ENCODE measurements at places on chromosomes 16 and 17.

DNA sequence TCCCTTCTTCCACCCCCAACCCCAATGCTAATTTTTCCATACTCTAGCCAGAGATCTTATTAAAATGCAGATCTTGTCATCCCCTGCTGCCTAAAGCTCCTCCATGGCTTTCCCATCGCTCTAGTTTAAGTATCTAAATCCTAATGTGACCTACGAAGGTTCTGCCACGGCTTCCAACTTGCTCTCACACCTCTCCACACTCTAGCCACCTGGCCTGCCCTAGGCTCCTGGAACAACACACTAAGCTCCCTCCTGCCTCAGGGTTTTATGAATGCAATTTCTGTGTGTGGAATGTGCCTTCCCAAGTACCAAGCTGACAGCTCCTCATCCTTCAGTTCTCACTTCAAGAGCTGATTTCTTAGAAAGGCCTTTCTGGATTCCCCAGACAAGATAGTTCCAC is 16.6 kb downstream of the NXPH3 start:
- no peak for DNase-seq

GRCh38 chr17:11506635-11507034 is 91.6 kb upstream of the DNAH9 start:
- DNase-seq, result no peak

DNA sequence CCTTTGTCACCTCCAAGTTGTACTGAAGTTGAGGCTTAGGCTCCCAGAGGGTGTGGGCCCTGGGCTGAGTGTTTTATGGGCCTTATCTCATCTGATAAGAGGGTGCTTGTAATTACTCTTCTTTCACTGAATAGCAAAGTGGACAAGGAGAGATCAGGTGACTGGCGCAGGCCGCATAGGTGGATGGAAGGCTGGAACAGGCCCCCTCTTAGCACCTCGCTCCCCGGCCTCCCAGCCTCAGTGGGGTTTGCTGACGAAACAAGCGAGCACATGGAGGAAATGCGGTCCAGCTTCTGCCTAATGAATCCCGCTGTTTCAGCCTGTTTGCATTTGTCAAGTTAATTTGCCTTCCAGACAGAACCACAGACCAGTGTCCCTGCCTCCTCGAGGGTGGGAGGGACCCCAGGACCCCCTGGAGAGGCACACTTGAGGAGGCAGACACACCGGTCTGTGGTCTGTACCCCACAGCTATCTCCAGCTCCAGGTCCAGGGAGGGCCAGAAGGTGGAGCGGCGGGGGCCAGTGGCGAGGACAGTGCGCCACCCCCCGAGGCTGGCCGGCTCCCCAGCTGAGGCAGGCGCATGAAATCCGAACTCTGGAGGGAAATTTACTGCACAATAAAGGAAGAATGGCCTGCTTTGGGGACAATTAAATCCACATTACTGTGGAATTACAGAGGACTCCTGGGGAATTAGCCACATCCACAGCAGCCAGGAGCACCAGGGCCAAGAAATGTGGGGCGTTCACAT is 123.4 kb downstream of the NTN1 start:
- DNase-seq, result no peak

DNA sequence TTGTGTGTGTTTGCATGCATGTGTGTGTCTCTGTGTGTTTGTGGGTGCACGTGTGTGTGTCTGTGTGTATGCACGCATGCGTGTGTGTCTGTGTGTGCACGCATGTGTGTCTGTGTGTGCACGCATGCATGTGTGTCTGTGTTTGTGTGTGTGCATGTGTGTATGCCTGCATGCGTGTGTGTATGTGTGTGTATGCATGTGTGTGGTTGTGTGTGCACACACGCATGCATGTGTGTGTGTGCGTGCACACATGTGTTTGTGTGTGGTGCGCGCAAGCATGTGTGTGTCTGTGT is 239.9 kb upstream of the TNRC6C start:
- no peak for DNase-seq

GRCh38 chr17:48738803-48739526 is 10.4 kb upstream of the HOXB13 start:
- no peak for DNase-seq

- no peak for DNase-seq
Measured at GRCh38 chr16:65124596-65124995, 2.7 kb upstream of the CDH11 start.

DNA sequence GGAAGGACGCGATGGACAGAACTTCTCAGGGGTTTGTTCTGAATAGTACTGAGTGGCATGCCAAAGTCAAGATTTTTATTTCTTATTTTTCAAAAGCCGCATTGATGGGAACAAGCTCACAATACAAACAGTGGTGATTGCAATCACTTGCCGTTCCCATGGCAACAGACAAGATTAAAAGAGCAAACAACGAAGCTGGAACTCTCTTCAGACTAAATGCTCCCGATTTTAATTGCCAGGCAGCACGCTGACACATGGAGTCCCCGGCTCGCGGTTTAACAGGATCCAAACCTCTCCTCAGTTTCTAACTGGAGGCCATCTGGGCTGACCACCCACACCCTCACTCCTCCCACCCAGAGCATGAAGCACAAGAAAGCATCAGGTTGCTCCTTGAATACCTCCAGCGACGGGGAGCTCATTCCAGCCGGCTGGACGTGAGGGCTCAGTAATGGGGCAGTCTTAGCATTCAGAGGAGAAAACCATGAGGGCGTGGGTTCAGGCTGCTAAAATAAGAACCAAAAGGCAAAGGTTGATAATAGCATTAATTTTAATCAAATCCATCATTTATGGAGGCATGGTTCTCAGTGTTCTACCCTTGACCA is 41.5 kb downstream of the AIPL1 start:
- no peak for DNase-seq

GRCh38 chr17:75398279-75398678 is 7.2 kb downstream of the GRB2 start:
- DNase-seq, result no peak

GRCh38 chr17:6913608-6914443 is 82.0 kb upstream of the ALOX12 start:
- peak; percentile 57 for DNase-seq

GRCh38 chr17:43366891-43367736 is 31.7 kb upstream of the ARL4D start:
- no peak for DNase-seq

DNA sequence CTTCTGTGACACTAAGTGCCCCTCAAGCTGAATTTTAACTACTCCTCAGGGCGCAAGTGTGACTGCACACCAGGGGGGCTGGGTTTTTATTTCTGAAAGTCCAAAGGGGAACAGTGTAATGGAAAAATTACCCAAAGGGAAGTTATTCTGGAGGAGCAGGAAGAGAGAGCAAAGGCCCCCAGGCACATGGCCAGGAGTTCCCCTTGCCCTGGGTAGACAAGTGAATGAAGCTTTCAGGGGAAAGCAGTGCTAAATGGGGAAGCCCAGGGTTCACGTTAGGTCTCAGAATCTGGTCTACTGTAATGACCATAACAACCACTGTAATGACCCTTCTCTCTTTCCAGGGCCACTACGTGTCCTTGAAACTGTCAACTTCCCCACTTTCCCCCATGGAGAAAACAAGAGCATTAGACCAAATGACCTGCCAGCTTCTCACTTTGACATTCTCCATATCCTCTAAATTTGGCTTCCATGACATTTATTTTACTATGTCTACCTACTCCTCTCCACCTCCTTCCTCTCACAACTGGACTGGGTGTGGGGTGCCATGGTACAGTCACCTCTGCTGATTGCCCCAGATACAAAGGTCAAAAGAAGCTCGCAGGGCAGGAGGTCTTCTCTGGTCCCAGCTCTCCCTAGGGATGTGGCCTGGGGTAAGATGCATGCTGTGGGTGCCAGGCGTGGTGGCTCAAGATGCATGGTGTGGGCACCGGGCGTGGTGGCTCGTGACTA is 34.1 kb upstream of the MMP2 start:
- DNase-seq, result no peak

GRCh38 chr17:34680151-34680550 is 100.8 kb downstream of the TMEM132E start:
- DNase-seq, result no peak

GRCh38 chr17:48746916-48747444 is 18.4 kb upstream of the HOXB13 start:
- DNase-seq, result no peak

All from GDM1 (cell line).